ENCODE measurements at places on chromosomes 16 and 17.
A peak's percentile ranks its signal among the peaks of the same experiment; 100 is the strongest.

DNA sequence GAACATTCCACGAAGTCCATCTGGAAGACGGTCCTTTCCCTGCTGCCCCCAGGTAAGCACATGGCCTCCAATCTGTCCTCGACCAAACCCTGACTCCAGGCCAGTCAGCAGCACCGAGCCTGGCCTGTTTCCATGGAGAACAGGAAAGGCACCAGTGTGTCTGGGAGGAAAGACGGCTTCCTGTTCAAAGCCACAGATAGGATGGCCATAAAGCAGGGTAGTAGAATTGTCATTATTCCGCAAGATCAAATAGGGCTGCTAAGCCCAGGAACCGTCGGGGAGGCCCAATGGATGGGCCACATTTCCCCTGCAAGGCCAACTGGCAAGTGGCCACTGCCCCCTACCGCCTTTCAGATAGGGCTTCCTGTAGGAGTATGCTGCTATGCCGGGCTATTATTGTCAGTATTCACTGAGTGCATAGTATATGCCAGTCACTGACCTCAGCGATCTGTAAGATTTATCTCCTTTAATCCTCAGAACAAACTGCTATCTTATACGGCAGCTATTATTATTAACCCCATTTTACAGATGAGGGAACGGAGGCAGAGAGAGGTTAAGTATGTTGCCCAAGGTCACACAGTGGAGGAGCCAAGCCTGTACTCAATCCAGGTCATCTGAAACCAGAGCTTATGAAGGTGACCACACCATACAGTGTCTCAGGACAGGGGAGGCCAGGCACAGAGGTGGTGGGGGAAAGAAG is 23.0 kb upstream of the PLCG2 start:
- no peak for DNase-seq

DNA sequence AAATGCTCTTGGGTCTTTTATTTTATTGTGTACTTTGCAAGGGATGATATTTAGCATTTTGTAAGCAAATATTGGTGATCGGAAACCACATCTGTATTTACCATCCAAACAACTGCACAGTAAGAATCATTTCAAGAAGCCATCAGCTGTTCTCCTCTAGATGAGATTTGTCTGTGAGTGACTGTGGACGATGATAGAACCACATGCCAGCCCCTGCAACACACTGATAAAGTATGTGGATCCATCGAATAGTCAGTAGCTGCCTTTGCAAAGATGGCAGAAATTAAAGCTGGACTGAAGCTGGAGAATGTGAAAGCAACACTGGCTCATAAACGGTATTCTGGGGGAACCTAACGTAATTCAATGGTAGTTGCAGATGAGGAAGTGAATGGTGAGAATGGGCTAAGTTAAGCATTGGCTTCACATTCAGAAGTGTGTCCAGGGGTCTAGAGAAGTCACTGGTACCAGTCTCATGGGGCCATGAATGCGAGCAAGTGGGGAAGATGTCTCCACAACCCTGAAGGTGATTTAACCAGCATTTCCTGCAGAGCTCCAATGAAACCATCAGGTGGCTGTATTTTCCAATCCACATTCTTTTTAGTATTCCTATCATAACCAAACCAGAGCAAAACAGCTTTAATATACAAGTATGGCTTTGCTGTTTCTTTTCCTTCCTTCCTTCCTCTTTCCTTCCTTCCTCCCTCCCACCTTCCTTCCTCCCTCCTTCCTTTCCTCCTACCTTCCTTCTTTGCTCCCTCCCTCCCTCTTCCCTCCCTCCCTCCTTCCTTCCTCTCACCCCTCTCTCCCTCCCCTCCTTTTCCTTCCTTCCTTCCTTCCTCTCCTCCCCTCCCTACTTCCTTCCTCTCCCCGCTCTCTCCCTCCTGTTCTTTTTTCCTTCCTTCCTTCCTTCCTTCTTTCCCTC is 169.4 kb downstream of the ABCA8 start:
- no peak for DNase-seq

- DNase-seq, result no peak
Measured at GRCh38 chr16:6682142-6682811, 650.4 kb upstream of the RBFOX1 start.

GRCh38 chr16:67555795-67556212 is 6.5 kb upstream of the CTCF start:
- peak; percentile 70 for DNase-seq

DNA sequence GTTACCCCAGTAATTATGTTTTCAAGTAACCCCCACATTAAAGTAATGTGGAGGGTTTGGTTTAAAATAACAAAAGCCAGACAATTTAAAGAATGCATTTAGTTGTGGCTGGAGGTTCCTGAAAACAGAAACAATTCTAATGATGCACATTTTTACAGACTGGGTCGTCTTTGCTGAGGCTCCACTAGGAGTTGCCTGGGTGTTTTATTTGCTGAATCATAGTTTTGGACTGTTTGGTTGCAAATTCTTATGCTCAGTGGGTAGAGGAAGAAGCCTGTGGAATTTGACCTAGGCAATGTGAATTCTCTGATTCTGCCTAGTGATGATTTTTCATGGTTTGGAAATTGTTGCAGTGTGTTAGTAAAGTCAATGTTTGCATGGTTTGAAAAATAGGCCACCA is 16.3 kb downstream of the SHISA9 start:
- DNase-seq, result no peak

DNA sequence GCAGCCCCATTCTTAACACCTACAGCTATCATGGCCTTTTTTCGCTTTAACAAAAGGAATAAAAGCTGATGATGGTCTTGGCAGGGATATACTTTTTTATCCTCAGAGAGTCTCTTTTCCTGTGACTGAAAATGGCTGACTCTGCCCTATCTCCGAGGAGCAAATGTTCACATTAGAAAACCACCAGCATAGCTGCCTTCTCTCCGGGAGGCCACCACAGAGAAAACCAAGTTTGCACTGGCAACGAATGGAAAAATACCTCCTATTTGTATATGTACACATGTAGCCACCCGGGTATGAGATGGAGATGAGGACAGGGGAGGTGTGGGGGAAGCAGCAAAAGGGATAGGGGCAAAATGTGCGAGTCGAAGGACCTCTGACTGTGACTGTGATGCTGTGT is 88.2 kb downstream of the STX8 start:
- DNase-seq, result no peak

GRCh38 chr16:75376475-75377161 is 56.7 kb downstream of the CFDP1 start:
- no peak for DNase-seq

GRCh38 chr17:58336456-58337209 is 8.0 kb upstream of the TSPOAP1 start:
- DNase-seq, result peak; percentile 21

DNA sequence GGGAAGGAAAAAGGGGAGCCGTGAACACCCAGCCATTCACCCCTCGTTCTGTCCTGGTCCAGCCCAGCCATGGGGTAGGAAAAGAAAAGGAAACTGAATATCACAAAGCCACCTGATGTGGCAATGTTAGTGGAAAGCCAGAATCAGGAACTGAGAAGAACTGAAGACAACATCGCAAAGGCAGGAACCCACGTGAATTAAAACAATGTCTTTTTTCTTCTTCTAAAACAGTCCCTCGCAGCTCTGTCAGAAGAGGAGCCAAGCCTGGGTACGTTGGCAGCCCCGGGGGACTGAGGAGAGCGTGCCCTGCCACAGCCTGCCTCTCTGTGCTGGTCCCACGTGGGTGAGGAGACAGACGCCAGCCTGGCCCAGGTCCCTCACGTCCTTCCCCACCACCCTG is 55.0 kb downstream of the ZNF423 start:
- no peak for DNase-seq

GRCh38 chr17:1011138-1011537 is 14.2 kb downstream of the TIMM22 start:
- DNase-seq, result no peak

DNA sequence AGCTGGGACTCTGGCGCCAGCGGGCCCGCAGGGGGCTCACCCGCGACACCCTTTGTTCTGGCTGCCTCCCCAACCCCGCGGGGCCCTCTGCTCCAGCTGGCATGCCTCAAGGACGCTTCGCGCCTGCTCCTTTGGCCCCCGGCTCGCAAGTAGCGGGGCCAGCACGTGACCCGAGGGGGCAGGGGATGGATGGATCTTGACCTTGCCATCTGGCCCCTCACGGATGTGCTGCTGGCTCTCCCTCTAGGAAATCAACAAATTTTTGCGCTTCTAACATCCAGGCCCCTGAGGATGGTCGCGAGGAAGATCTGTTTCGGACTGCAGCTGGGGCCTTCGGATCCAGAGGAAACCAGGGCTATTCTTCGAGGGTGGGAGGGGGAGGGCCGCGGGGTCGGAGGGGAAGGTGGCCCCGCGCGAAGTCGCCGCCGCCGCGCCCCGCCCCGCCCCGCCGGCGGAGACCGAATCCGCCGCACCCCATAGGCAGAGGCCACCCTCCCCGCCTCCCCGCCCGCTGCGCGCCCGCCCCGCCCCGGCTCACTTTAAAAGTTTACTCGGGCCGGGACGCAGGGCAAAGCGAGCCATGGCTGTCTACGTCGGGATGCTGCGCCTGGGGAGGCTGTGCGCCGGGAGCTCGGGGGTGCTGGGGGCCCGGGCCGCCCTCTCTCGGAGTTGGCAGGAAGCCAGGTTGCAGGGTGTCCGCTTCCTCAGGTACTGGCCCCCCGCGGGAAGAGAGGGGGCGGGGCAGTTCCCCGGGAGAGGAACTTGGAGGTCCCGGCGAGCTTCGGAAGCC is at the start of gene ACSF2:
ACSF2 (plus strand) TSS at position 537 of the 790 bp plus-strand sequence; CDS start at position 581, 44 bp downstream.
- DNase-seq, result peak; percentile 74

DNA sequence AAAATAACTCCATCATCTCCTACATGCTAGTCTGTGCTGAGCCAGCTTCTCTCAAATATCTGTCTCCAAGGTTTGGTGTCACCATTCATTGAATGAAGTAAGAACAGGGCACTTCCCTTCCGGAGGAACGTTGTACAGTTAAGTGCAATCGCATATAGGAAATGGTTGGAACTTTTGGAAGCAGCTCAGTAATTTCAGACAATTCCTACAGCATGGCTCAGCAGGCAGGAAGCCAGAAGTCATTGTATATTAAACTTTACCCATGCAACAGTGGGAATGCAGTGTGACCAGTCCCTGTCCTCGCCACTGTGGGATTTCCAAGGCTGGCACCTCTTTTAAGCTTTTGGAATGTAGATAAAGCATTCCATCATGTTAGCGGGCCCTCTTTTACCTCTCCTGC is 51.1 kb upstream of the MYH2 start:
- no peak for DNase-seq

DNA sequence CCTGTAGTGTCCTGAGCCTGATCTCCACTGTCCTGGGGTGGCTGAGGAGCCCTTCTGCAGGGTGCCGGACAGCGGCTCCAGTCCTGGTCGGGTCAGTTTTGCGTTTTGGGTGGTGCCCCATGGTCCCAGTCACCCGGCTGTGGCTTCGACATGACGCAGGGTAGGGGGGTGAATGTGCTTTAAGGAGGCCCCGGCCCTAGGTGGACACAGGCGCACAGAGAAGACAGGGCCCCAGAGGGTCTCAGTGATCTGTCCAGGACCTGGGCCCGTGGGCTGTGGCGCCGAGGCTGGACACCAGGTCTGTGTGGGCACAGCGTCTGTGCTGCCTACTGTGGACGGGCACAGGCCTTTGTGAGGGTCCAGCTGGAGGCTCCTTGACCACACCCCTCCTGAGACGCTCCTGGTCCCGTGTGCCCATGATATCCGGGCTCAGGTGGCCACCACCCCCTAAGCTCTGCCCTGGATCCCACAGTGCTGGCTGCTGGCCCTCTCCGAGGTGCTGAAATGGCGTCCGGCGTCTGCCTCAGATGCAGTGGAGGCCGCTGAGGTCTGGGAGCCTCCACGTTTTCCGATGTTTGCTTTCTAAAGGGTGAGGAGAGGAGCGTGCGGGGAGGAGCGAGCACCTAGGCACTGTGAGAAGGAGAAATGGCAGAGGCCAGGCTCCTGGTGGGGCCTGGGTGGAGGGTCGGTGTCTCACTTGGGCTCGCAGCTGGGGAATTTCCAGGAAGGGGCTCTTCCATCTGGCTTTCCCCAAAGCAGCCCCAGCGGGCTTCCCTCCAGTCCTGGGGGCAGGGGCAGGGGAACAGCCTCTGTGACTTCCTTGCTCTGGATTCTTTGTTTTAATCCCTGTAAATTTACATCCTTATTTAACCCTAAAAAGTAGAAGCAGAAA is 56.1 kb upstream of the ACSF3 start:
- no peak for DNase-seq

- no peak for DNase-seq
Measured at GRCh38 chr16:3706253-3707012, 10.9 kb downstream of the TRAP1 start.

DNA sequence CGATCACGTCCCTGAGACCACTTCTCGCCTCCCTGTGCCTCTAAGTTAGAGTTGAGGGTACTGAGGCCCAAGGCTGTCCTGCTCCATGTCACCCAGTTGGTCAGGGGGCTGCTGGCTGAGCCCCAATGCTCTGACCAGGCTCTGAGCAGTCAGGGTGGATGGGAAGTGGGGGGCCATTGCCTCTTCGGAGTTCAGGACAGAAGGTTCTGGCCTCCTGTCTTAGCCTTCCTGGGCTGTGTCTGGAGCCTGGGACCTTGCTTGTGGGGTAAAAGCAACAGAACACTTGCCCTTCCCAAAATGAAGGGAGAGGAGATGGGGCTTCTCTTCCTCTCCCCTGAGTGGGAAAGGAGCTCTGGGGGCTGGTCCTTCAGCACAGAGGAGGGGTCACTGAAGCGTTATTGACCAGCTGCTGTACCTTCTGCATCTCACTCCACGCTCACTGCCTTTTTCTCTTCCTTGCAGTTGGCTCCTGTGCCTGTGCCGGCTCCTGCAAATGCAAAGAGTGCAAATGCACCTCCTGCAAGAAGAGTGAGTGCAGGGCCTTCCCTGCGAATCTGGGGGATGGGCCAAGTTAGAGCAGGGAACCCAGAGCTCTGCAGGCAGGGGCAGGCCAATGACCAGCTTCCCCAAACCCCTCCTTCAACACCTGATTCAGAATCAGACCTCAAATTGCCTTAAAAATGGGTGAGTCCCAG is 580 bp downstream of the MT1X start:
- no peak for DNase-seq

DNA sequence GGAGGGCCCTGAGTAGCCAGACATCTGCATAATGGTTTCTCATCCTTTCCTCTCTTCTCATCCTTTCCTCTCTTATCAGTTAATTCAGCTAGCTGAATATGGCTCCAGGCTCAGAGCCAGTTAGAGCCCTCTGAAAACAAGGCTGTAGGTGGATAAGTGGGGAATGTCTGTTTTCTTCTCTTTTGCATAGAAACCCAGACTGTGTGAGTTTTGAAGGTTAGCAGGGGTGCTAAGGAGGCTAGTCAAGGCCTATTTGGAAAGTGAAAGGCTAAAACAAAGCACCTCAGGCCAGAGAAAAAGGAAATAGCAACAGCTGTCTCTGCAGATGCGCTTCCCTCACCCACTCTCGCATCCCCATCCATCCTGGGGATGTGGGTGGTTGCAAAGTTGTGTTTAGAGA is 420.9 kb downstream of the SHISA9 start:
- no peak for DNase-seq

- no peak for DNase-seq
Measured at GRCh38 chr17:69430488-69430887, 16.0 kb downstream of the MAP2K6 start.

GRCh38 chr17:6530324-6530920 is 25.9 kb downstream of the PITPNM3 start:
- DNase-seq, result no peak

- DNase-seq, result no peak
Measured at GRCh38 chr17:35089586-35090296, 26.2 kb upstream of the RFFL start.
